ENCODE measurements at places on chromosomes 12 and 14. TPM values are rescaled to one million over a fixed set of nuclear protein-coding genes. Genes with fewer than 3 reads are reported as not detected.

GRCh38 chr12:110203546-110203945 is 77.5 kb upstream of the ATP2A2 start:
- DNase-seq = no peak

DNA sequence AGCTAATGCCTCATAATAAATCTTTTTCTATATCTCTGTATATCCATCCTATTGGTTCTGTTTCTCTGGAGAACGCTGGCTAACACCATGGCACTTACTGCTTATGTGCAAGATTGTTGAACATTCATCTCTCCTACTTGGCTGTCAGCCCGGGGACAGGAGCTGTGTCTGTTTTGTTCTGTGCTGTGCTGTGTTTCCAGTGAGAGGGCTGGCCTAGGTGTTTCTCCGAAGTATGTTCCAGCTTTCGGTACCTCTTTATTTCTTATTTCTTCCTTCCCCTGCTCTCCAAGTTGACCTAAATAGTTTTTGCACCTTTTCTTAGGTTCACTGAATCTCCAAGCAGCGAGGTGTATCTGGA is 18.8 kb upstream of the NR4A1 start:
- no peak for DNase-seq

- no peak for DNase-seq
Observed at GRCh38 chr12:86261142-86261541, 5.0 kb upstream of the MGAT4C start.

CD163L1 gene
- 7.3 TPM for total RNA-seq

GARIN6 gene
- total RNA-seq = not detected

GRCh38 chr12:120814903-120815429 is 89.2 kb downstream of the SPPL3 start:
- no peak for DNase-seq

- DNase-seq = no peak
Observed at GRCh38 chr12:131865180-131865875, 29.1 kb upstream of the ULK1 start.

SYCP3 gene
- total RNA-seq = 0.21 TPM

GRCh38 chr14:96627386-96627785 is 125.2 kb downstream of the PAPOLA start:
- DNase-seq = no peak

- no peak for DNase-seq
Observed at GRCh38 chr12:105352940-105353635, 22.6 kb downstream of the C12orf75 start.

CCDC38 gene
- not detected for total RNA-seq

DNA sequence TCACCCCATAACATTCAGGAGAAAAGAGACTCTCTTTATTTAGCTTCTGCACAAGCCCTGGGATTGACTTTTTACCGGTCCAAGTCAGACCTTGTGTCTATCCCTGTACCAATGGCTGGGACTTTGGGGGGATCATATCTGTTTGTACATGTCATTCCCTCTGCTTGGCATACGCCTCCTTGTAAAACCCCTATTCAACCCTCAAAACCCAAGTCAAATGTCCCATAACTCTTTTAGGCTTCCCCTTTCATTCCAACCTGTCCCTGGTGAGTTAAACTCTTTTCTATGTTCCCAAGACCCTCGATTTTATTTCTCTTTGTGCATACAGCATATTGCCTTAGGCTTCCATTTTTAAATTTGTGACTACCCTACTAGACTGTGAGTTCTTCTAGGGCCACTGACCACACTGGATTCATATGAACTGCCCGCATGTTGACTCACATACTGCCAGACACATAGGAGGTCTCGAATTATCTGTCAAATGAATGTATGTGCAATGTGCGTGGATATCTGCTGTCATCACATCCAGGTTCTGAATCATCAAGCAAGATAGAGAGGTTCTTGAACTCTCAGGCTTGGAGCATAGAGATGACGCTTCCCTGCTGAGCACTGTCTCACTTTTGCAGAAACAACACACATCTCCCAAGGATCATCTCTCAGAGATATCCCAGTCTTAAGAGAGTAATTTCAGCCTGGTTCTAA is 548.6 kb upstream of the TBX3 start:
- no peak for DNase-seq

DNA sequence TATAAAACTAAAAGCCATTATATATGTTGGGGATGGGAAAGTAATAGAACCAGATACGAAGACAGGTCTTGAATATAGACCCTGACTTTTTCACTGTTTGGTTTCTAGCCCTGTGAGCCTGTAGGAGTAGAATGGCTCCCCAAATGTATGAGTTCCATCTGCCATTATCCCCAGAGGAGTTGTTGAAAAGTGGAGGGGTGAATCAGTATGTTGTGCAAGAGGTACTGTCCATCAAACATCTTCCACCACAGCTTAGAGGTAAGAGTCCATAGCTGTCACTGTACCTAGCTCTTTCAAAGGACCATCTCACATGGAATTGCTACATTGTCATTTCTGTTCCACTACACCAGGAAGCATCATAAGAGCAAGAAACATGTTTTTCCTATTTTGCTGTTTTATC is 1.1 kb downstream of the NCAPD2 start:
- DNase-seq = no peak

PLBD1 gene
- total RNA-seq = 55.3 TPM

Data from urinary bladder (tissue), 4 donors.